ENCODE measurements at places on chromosomes 5 and 9.

DNA sequence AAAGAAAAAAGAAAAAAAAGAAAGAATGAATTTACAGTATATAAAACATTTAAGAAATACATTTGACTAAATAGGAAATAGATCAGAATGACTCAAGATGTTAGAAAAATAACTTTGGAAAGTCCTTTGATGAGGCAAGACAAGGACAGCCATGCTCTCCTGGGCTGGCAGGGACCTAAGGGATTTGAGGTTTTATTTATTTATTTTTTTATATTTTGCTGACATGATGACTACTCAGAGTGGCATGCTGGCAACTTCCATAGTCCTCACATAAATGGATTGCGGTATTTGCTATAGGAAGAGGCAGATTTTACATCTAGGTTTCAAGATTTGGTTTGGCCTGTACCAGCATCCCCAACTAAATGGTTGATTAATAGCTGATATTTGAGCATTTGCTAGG is 17.7 kb downstream of the SLC28A3 start:
- DNase-seq: no peak

DNA sequence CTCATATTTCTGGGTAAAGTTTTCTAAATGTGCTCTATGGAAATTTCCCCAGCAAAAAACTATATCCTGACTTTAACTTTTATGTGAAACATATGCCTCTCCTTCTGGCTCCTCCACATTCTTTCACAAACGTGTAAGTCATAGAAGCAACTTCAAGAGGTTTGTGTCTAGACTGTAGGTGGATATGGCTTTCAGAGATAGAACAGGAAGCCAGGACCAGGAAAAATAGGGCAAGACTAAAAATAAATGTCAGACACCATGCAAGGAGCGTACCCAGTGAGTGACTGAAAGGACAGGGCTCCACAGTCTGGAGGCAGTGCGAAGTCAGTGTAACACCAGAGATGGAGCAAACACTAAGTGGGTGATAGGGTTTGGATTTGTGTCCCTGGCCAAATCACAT is 240.7 kb downstream of the COX7C start:
- no peak for DNase-seq

- DNase-seq: no peak
Observed at GRCh38 chr5:1110307-1111240, 1.3 kb downstream of the SLC12A7 start.

GRCh38 chr9:89000973-89001916 is 10.0 kb downstream of the S1PR3 start:
- DNase-seq: peak; percentile 93

GRCh38 chr9:117028103-117028858 is 341.2 kb downstream of the TRIM32 start:
- no peak for DNase-seq

DNA sequence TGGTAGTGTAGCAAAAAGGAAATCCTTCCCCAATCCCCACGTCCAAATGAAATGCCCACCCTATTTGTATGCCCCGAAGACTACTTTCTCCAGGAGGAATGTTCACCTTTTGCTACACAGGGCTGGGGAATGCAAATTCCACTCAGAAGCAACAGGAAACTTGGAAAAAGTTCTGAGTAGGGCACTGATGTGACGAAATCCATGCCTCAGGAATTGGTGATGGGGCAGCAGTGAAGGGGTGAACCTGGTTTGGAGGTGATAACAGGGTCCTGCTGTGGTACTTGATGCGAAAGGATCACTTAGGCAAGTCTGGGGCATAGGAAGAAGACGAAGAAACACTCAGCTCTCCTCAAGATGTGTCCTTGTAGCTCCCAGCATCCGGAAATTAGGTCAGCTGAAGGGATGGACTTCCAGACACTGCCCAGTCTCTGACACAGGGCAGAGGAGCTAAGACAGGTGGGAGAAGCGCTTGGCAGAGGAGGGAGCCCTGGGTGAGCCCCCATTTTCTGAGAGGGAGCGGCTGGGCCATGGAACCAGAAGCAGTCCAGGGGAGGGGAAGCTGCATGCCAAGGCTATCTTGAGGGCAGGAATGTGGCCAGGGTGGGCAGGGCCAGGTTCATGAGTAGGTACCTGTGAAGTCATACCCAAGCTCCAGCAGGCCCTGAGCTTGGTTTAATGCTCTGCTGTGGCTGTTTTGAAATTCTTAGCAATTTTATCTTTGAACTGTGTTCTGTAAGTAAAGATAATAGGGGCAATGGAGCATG is 22.2 kb upstream of the MVB12B start:
- DNase-seq: peak; percentile 54

Measured in retina (tissue), 1 donor.